ENCODE measurements at places on chromosomes 11 and 22.

GRCh38 chr22:43789452-43789851 is 22.7 kb downstream of the EFCAB6 start:
- peak; percentile 30 for DNase-seq

- DNase-seq: no peak
Measured at GRCh38 chr11:130049328-130049771, 20.3 kb upstream of the APLP2 start.

GRCh38 chr11:69010964-69011623 is 2.0 kb downstream of the MRGPRF start:
- no peak for DNase-seq

- DNase-seq: peak; percentile 86
Measured at GRCh38 chr11:124837491-124837856, 27.8 kb upstream of the ROBO3 start.

GRCh38 chr11:65389294-65389980 is 3.0 kb downstream of the FRMD8 start:
- DNase-seq: no peak

GRCh38 chr22:46002757-46003270 is 25.9 kb upstream of the WNT7B start:
- DNase-seq: no peak

DNA sequence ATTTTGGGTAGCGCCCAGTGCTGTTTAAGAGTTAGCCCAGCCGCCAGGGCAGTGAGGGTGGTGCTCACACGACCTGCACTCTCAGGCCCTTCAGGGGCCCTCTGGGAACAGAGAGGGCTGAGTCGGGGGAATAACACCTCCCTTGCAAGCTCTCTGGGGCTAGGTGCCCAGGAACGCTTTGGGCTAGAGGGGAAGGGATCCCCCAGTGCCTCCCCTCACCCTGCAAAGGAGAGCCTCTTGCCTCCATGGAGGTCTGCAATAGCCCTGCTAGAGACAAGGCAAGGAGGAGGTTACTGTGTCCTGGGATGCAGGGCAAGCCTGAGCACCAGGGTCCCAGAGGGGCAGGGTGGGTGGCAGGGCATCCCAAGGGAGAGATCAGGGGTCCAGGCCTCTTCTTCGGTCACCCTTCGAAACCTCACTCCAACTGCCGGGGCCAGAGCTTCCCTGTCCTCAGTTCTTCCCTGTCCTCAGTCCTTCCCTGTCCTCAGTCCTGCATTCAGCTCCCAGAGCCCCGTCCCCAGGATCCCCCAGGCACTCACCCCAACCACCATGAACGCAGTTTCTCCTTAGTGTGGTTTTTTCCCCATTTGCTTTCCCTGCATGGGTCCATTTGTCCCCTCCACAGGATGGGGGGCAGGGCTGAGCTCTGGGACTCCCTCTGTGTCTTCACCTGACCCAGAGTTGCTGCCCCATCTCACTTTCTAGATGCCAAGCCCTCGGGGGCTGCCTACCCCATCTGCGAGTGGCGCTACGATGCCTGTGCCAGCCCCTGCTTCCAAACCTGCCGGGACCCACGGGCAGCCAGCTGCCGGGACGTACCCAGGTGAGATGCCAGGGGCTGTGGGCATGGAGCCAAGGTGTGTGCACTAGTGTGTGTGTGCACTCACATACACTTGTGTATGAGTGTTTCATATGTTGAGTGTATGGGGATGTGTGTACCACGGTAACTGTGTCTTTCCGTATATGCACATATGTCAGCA is 60.8 kb downstream of the OTOG start:
- DNase-seq: no peak

- DNase-seq: no peak
Measured at GRCh38 chr11:44005063-44005701, 42.6 kb upstream of the ACCSL start.

DNA sequence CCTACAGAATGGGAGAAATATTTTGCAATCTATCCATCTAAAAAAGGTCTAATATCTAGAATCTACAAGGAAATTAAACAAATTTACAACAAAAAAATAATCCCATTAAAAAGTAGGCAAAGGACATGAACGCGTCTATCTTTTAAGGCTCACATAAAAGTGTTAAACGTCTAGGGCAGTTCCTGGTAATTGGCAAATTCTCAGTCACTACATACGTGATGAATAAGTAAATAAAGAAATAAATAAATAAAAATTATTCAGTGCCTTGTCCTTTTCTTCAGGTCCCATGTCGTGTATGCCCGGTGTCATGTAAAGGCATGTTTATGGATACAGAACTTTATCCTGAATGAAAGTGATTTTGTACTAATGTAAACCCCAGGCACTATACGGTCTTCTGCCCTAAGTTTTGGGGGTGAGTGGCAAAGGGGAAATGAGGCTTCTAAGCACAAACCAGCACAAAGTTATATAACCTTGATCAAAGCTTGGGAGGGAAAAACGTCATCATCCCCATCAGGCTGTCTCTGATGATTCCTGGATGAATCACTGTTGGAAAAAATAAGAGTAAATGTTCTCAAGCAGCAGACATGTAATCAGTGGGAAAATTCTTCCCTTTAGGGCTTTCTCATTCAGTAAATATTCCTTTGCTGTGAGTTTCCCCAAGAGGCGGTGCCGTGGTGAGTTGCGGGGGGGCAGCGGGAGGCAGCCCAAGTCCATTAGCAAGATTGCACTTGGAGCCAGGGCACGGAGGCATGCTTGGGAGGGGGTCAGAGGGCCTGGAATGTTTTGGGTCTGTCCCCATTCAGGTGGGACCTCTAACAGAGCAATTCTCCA is 30.4 kb upstream of the MICAL2 start:
- no peak for DNase-seq

GRCh38 chr11:91163619-91164451 is 941.0 kb upstream of the CHORDC1 start:
- DNase-seq: no peak

GRCh38 chr22:28900379-28900925 is 17.1 kb downstream of the ZNRF3 start:
- no peak for DNase-seq

GRCh38 chr11:92225568-92226330 is 1.1 kb downstream of the FAT3 start:
- DNase-seq: peak; percentile 49

GRCh38 chr11:114132944-114133394 is 73.5 kb downstream of the ZBTB16 start:
- no peak for DNase-seq
